Upper lobe of right lung (tissue), 1 donor: ENCODE measurements at places on chromosomes 4 and X. TPM values are rescaled to one million over a fixed set of nuclear protein-coding genes. Genes with fewer than 3 reads are reported as not detected.

The FAM9A gene
- total RNA-seq, result not detected

The PLK4 gene
- 0.69 TPM for total RNA-seq

The MEPE gene
- not detected for total RNA-seq

The TLR3 gene
- 28.5 TPM for total RNA-seq

The FAM184B gene
- total RNA-seq, result 0.17 TPM

The SPACA5 gene
- not detected for total RNA-seq

The ENPEP gene
- 7.5 TPM for total RNA-seq

The RPS6KA6 gene
- 2.4 TPM for total RNA-seq

The PCDH10 gene
- total RNA-seq, result 0.41 TPM

The NXF2 gene
- total RNA-seq, result not detected

The SMIM10L2A gene
- total RNA-seq, result 2.0 TPM

The CTAG2 gene
- not detected for total RNA-seq

The TMPRSS11B gene
- not detected for total RNA-seq

The NAA11 gene
- total RNA-seq, result not detected

The SCML2 gene
- total RNA-seq, result 0.81 TPM
